Non-pigmented ciliary epithelial cell (primary cell): ENCODE measurements at places on chromosomes 7 and 10.
A peak's percentile ranks its signal among the peaks of the same experiment; 100 is the strongest.

- no peak for DNase-seq
These were observed 214.4 kb downstream of the FAM107B start for GRCh38 chr10:14560274-14560673.

DNA sequence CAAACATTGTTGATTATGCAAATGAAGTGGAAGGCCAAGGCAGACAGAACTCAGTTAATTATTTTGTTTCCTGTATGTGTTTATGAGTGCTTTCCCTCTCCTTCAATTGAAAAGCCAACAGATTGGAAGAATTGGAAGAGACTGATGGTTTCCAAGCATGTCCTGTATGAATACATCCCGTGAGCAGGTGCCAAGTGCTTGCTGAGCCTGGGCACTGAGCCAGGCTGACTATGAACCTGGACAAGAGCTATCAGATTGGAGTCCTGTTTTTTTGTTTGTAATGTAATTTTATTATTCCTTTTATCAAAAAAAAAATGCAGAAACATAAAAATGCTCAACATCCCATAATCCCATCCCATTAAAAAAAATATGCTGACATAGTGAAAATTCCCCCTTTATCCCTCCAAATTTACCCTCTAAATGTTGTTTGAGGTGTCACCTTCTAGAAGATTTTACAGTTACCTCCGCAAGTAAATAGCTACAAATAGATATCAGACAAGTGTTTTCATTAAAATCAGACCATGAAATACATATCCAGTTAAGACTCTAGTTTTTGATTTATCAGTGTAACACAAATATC, 449.5 kb downstream of the GRID1 start:
- DNase-seq, result no peak

- no peak for DNase-seq
These were observed 224.3 kb downstream of the THSD7A start for GRCh38 chr7:11607686-11608085.

DNA sequence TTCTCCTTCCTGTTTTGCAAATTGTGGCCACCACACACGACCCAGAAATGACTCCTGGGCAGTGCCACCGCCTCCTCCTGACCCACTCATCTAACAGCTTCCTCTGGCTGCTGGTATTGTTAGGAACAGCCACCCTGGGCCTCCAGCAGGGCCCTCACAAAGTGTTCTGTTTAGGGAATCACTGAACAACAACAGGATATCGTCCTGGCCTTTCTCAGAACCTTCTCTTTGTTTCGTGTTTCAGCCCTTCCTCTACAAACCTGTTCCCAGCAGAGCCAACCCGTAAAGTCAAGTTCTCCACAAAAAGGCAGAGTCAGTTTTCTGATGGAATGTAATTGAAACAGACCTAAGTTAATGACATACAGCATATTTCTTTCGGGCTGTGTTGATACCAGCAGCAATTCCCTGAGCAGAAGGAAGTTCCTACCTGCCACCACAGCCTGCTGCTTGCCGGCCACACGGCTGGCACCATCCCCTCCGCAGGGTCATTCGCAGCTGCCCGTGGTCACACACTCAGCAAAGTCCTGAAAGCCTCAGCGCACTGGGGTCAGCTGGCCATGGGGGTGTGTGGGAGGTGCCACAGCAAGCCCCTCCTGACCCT, 91.7 kb upstream of the PITRM1 start:
- no peak for DNase-seq

DNA sequence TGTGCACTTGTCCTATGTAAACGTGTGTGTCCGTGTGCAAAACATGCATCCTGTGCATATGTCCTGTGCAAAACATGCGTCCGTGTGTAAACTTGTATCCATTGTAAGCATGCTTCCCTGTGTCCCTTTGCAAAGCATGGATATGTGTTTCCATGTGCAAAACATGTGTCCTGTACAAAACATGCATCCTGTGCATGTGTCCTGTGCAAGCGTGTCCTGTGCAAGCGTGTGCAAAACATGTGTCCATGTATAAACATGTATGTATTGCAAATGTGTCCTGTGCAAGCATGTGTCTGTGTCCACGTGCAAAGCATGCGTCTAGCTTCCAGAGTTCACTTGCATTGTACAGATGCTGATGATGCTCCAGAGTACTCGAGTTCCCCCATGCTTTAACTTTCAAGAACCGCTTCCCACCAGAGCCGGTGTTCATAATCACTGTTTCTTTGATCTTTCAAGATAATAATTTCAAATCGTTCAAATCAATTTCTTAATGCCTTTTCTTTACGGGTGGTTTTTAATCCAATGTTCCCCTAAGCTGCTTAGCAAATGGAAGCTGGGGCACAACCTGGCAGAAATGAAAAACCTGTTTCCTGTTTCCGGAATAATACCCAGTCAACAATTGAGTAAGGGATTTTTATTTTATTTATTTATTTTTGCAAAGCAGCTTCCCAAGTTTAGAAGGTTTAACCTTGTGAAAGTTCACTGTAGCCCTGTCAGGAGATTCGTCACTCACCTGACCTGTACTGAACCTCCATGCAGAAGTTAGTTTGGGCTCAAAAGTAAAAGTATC, 641 bp upstream of the ASB13 start:
- DNase-seq, result no peak

DNA sequence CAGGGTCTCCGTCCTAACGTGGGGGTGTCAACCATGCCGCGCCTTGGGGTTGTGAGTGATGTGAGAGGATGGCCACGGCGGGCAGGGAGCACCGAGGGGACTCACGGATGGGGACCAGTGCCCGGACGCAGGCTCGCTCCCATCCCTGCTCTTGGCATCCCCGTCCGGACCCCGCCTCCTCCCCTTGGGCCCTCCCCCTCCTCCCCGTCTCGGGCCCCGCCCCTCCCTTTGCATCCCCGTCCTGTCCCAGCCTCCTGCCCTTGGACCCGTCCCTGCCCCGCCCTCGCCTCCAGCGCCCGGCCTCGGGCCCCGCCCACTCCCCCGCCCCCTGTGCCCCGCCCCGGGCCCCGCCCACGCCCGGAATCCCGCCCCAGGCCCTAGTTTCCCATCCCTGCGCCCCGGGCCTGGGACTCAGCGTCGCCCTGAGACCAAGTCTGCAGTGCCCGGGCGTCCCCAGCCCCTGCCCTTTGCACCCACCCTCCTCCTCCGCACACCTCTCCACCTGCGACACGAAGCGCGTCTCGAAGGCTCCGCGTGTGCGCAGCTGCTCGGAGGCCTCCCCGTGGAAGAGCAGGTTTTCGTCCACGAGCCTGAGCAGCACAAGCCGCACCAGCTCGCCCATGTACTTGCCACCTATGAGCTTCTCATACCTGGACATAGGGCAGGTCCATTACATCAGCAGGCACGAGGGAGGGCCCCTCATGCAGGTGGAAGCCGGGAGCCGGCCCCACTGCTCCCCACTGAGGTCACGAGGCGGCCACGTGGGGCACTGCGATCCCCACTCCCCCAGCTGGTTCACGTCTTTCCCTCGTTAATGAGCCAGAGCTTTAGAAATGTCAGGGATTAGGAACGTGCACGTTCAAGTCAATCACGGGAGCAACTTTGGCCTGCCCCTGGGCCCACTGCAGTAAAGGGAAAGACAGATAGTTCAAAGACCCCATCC, 5.1 kb upstream of the MYL7 start:
- DNase-seq, result no peak

- DNase-seq, result no peak
These were observed 505.8 kb downstream of the SUGCT start for GRCh38 chr7:40640566-40640965.

GRCh38 chr7:42479816-42480633, 243.0 kb upstream of the GLI3 start:
- DNase-seq, result no peak

DNA sequence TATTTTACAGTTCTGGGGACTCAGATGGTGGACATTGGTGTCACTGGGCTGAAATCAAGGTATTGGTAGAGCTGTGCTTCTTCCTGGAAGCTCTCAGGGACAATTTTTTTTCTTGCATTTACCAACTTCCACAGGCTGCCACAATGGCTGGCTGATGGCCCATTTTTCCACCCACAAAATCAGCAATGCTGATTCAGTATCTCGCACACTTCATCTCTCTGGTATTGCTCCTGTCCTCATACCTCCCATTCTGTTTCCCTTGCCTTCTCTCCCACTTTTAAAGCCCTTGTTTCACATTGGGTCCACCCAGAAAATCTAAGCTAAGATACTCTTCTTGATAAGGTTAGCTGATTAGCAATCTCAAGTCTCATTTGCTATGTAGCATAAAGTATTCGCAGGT, 530.9 kb upstream of the POM121L12 start:
- DNase-seq, result no peak

DNA sequence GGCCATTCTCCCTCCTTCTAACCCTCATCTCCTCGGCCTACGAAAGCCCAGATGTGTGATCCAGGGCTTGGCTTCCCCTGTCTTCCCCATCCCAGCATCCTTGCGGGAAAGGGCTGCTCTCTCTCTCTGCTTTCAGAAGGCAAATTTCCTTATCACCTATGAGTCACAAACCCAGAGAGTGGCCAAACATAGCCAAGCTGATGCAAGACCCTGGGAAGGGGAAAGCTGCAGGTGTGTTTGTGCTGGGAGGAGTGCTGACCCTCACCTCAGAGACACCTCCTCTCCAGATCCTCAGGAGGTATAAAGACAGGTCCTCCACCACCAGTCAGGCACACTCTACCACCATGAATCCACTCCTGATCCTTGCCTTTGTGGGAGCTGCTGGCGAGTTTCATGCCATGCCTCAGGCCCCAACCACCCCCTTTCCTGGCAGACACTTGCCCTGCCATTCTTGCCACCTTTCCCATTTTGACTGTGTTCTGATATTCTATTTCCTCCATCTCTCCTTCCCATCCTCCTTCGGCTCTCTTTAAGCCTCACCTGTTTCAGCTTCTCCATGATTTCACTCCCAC, 10.6 kb upstream of the PRSS2 start:
- no peak for DNase-seq

DNA sequence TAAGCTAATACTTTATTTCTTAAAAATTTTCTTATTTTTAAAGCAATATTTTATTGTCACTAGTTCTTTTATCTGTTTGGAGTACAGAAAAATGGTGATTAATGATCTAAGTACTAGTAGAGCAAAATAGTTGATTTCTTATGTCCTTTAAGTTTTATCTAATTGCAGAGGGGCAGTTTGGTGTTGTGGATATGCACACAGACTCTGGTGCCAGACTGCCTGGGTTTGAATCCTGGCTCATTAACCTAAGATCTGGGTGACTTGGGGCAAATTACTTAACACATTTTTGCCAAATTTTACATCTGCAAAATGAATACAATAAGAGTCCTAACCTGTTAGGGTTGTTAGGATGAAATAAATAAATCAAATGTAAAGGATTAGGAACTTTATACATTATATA, 10.7 kb upstream of the PRPS1L1 start:
- no peak for DNase-seq

DNA sequence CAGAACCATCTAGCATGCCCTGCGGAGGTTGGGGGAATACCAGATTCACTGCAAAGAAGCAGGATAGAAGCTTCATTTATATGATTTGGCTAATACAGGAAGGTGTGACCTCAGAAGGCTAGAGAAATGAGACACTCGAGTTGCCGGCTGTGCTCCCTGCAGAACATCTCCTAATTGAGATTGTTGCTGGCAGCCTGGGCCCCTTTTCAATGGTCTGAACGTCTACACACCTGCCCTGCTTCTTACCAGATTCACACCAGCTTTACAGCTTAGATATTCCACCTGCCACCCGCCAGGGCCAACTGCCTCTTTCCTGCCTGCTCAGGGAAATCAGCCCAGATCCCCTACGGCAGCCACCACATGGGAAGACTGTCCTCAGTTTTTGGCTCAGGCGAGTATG, 475.3 kb upstream of the AUTS2 start:
- no peak for DNase-seq

GRCh38 chr10:117563780-117564179, 21.2 kb downstream of the EMX2 start:
- no peak for DNase-seq

DNA sequence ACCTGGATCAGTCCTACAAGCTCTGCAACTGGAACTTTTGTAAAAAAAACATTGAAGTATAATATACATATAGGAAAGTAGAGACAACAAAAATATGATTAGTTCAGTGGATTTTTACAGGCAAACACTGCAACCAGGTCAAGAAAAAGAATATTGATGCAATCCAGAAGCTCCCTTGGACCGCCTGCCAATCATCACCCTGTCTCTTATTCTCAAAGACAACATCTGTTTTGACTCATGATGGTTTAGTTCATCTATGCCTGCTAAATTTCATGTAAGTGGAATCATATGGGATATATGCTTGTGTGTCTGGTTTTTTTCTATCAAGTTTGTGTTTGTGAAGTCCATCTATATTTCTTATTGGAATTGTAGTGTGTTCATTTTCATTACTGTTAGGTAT, 7.7 kb upstream of the HYCC1 start:
- no peak for DNase-seq

DNA sequence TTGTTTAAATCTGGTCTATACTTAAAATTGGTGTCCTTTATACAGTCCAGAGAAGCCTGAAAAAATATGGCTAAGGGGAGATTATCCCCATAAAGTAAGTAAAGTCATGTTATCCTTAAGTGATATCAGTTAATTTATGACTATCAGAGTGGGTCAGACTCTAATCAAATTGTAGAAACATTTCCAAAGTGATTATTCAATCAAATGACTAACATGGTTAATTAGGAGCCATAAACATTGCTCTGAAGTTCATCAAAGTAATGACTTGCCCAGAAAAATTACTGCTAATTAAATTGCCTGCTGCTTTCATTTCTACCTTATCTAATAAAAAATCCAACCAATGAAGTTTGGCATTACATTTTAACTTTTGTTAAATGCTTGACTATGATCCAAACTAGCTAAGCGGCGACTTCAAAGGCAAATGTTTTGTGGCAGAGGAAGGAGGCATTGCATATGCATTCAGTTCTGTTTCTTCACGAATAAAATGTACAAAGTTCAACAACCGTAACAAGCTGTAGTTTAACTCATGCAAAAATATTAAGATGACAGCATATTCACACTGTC, 76.7 kb downstream of the ETV1 start:
- DNase-seq, result no peak

GRCh38 chr10:101040061-101040460, 9.0 kb downstream of the SFXN3 start:
- DNase-seq, result no peak

GRCh38 chr10:75283078-75283670, 47.4 kb upstream of the COMTD1 start:
- DNase-seq, result no peak

GRCh38 chr7:83271212-83272099, 108.8 kb upstream of the PCLO start:
- DNase-seq, result peak; percentile 18

DNA sequence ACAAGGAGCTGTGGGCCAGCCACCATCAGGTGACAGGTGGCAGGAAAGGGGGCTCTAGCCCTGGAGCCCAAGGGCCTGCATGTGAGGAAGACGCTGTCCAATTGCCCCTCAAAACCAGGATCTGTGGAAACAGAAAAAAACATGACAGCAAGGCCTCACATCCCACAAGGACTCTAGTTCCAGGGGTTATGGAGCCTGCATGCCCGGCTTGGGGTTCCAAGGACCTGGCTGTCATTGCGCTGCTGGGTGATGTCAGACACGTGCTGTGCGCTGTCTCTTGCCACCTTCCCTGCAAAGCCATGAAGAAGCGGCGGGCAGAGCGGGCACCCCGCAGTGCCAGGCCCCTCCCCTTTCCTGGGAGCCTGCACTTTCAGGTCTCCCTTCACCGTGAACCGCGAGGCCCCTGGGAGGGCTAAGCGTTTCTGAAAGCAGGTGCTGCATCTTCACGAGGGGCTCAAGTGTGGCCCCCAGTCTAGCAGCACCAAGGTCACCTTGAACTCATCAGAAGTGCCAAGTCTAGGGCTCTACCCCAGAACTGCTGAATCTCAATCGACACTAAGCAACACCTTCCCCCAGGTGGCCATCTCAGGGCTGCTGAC, 15.1 kb upstream of the CRYGN start:
- no peak for DNase-seq
